ENCODE measurements at places on chromosomes 11 and 22.

DNA sequence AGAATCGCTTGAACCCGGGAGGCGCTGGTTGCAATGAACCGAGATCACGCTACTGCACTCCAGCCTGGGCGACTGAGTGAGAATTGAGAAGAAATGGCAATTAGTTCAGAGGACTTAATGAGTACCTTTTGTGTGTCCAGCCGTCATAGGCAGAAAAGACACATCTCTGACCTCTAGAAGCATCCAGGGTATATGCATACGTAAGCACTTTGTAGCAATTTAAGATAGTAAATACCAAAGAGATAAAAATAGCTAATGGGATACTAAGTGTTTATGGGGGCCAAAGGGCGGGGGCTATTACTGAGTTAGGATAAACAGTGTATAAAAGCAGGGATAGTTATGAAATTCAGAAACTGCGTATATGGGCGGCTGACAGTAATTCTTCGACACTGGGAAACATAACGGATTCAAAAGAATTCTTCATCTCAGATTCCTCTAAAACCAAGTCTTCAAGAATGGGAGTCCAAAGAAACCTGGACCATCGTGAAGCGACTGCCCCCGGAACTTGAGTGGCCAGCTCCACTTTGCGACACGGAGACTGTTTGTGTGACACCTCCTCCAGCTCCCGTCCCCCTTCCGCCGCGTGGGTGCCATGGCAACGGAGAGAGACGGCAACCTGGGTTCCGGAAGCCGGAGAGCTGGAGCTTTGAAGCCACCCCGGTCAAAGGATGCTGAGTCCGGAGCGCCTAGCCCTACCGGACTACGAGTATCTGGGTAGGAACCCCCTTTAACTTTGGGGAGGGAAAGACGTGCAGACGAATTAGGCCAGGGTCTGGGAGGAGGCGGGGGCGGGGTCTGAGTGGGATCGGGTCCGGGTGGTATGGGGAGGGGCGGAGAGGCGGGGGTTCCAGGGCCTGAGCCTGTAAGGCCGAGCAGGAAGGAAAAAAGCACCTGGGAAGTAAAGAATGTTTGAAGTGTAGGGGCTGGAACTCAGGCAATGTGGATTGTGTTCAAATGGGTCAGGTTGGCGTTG, at the start of gene CSTPP1:
TSS of gene CSTPP1 (plus strand) at position 624 of the 973 bp plus-strand sequence. CDS start at position 669, 45 bp downstream.
- peak; percentile 85 for DNase-seq

DNA sequence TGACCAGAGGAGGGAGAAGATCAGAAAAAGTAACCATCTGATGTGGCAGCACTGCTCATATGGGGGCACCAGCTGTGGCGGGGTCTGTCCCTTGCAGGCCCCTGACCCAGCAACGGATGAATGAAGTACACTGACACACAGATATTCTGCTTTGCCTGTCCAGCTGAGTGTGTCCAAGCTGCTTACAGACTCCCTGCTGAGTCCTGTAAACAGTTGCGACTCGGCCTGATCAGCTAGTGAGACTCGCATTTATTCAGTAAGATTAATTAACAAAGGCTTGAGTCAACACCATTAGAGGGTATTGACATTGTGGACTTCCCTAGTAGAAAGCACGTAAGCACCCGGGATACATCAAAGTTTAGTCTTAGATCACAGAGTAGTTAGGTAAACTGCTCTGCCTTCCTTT, 15.3 kb upstream of the OR10D3 start:
- no peak for DNase-seq

- peak; percentile 35 for DNase-seq
Measured at GRCh38 chr11:130121445-130121978, 38.1 kb upstream of the ST14 start.

- no peak for DNase-seq
Measured at GRCh38 chr11:19970944-19971343, 189.3 kb downstream of the DBX1 start.

GRCh38 chr11:69534166-69534530, 52.7 kb downstream of the LINC01488 start:
- no peak for DNase-seq

DNA sequence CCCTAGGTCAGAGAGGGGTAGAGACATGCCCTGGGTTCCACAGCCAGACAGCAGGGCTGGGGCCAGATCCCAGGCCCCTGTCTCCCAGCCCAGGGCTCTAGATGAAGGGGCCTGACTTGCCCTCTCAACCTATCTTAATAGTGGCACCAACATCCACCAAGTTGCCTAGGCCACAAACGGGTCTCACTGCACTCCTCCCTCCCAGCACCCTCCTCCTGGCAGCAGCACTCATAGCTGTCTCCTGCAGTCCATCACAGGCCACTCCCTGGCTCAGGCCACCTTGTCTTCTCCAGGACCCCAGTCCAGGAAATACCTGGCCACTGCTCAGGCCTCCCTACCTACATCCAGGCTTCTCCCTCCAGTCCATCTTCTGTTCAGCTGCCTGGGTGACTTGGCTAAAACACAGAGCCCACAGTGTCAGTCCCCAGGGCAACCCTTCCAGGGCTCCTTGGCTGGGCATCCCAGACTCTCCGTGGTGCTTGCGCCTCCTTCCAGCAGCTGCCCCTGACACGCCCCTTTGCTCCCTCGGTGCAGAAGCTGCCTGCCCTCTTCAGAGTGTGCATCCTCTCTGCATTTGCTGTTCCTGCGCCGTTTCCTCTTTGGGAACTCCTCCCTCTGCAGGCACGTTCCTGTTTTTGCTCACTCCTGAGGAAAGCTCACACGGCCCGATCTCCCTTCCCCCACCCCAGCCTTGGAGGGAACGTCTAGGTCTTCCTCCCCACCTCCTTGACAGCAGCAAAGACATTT, 40.5 kb downstream of the LRRC32 start:
- no peak for DNase-seq

GRCh38 chr22:24789516-24789915, 15.0 kb upstream of the PIWIL3 start:
- DNase-seq = no peak

GRCh38 chr11:64358907-64359711, at the start of gene RPS6KA4:
TSS of gene RPS6KA4 (plus strand) at chr11:64359162. CDS start at chr11:64359236, 74 bp downstream.
- peak; percentile 46 for DNase-seq

- DNase-seq = no peak
Measured at GRCh38 chr11:269146-269890, 8.9 kb upstream of the NLRP6 start.

DNA sequence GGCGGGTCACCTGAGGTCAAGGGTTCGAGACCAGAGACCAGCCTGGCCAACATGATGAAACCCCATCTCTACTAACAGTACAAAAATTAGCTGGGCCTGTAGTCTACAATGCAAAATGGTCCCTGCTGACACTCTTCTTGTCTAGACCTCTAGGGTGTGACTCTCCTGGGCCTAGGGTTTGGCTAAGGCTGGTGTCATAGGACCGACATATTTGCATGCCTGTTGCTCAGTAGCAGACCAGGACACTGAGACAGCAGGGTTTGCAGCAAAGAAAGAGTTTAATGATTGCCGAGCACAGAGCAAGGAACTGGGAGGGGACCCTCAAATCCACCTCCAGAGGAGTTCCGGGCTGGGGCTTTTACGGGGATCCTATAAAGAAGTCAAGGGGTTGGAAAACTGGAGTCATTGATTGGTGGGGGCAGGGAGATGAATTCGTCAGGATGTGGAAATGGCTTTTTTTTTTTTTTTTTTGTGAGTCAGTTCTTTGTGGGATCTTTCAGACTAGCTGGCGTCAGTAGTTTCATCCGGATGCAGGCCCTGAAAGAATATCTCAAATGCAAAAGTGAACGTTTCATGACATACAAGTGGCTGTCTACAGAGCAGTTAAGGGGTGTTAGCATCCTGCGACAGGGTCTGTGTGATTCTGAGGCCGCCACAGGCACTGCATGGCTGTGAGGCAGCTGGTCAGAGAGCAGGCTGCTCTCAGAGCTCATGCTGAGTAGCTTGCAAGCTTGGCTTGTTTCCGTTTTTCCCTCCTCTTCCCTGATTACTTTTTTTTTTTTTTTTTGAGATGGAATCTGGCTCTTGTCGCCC, 27.2 kb upstream of the A4GALT start:
- DNase-seq = peak; percentile 60

DNA sequence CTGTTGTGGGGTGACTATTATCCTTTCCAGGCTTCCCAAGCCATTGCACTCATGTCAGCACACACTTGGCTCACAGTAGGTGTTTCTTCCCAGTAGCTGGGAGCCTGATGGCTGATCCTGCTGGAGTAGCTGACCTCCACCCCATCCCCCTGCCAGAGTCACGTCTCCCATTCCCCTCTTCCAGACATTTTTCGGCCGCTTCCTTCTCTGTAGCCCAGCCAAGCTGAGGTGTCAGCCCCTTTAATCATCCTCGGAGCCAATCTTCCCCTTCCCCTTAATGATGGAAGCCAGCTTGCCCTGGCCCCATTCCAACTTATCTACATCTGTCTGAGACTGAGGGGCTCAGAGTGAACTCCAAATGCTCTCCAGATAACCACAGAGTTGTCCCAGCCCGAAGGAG, 550.7 kb downstream of the MN1 start:
- DNase-seq = no peak

DNA sequence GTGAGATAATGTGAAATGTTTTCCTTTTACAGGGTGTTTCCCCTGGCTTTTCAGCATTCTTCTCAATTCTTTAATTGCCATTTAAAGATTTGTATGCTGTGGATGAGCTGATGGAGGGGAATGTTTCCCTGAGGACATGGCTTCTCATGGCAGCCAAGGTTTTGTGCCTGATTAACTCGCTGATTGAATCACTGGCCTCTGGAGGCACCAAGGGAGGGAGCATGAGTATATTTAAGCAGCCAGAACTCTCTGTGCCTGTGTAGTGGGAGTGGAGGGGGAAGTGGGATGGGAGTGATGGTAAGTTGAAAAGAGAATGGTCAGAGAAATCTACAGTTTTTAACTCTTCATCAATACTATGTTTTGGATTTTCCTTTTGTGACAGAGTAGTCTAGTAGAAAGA, 88.7 kb downstream of the STIM1 start:
- peak; percentile 40 for DNase-seq

Data from GM04504 (cell line).